Glomerular endothelial cell (primary cell): ENCODE measurements at places on chromosomes 13 and 19. TPM values are rescaled to one million over a fixed set of nuclear protein-coding genes. Genes with fewer than 3 reads are reported as not detected.

Gene ACER1
- total RNA-seq: not detected in 2 replicates

Gene PET100
- 32.3 and 37.1 TPM in 2 replicates for total RNA-seq

Gene IZUMO1
- total RNA-seq: not detected in 2 replicates

Gene CYSLTR2
- total RNA-seq: 0.18 TPM in 1 of 2 replicates, not detected in the other

Gene ZNF154
- total RNA-seq: 1.1 and 4.2 TPM in 2 replicates

Gene FUZ
- 10.0 and 14.5 TPM in 2 replicates for total RNA-seq
